ENCODE measurements at places on chromosomes 1 and 21. TPM values are rescaled to one million over a fixed set of nuclear protein-coding genes. Genes with fewer than 3 reads are reported as not detected.

GRCh38 chr1:203463469-203464062 lies 12.0 kb upstream of the PRELP start:
- H3K36me3 ChIP-seq, result no peaks in the 10 kb centered on the region
- no peaks in the 10 kb centered on the region for H3K27me3 ChIP-seq
- no peak overlapping the region for H3K4me3 ChIP-seq
- H3K4me1 ChIP-seq, result peaks cover 57% of the 10 kb centered on the region

- H3K4me3 ChIP-seq, result no peak overlapping the region
- no peaks in the 10 kb centered on the region for H3K36me3 ChIP-seq
- no peak overlapping the region for H3K27ac ChIP-seq
- no peak for DNase-seq
- H3K27me3 ChIP-seq, result no peaks in the 10 kb centered on the region
- H3K4me1 ChIP-seq, result peaks cover 4% of the 10 kb centered on the region
Measured at GRCh38 chr1:214565310-214565709, 13.9 kb upstream of the PTPN14 start.

REN gene
- not detected for total RNA-seq

GRCh38 chr1:115524236-115524635 lies 117.5 kb upstream of the VANGL1 start:
- no peaks in the 10 kb centered on the region for H3K4me1 ChIP-seq
- no peaks in the 10 kb centered on the region for H3K27me3 ChIP-seq
- no peaks in the 10 kb centered on the region for H3K36me3 ChIP-seq
- no peak overlapping the region for H3K27ac ChIP-seq
- no peak overlapping the region for H3K4me3 ChIP-seq

DNA sequence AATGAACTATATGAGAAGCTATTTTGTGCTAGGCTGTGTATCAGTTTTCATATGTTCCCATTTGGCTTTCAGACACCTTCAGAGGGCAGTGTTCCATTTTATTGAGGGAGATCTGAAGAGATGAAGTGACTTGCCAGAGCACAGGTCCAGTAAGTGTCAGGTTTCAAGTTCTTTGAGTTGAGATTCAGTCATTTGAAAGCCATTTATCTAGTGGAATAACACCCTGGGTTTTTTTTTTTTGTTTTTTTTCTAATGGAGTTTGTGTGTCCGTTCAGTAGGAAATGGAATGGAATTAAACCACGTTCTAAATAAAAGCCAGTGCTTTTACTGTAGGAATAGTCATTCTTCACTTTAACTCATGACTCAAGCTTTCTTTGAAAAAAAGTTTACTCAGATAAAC lies 652.9 kb upstream of the USP24 start:
- H3K4me1 ChIP-seq, result peaks cover 10% of the 10 kb centered on the region
- H3K27ac ChIP-seq, result no peak overlapping the region
- DNase-seq, result no peak
- no peaks in the 10 kb centered on the region for H3K27me3 ChIP-seq

ZNF683 gene
- 0.48 TPM for total RNA-seq

DNA sequence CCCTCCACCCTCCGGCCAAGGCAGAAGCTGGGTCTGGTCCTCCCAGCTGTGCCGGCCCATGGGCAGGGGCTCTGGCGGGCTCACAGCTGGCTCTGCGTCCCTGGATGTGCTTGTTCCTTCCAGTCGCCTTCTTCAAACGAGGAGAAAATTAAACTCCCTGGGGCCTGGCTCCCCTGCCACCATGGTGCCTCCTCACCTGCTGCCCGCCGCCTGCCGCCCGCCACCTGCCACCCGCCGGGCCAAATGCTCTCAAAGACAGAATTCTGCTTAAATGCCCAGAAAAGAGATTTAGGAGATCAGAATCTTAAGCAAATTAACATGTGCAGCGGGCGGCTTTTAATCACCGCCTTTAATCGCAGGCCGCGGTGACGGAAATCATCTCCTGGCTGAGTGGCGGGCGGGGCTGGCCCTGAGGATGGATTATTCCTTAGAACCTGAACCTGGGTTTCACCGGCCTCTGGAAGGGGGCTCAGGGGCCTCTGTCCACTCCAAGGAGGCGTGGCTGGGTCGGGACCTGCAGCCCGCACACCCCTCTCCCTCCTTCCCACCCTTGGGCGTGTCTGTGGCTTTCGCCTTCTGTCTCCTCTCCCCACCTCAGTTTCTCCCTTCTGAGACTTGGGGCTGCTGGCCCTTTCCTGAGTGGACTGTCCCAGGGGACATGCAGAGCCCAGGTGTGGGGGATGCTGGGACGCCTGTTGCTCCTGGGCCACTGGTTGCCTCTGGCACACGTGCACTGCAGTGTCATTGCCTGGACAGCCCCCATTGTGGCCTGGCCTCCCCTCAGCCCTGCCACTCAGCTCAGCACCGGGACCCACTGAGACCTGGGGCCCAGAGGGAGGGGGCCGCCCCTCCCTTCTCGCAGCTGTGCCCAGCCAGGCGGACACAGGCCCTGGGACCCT lies 10.5 kb upstream of the PLCH2 start:
- H3K27ac ChIP-seq, result no peak overlapping the region
- H3K4me3 ChIP-seq, result no peak overlapping the region
- H3K27me3 ChIP-seq, result peaks cover 51% of the 10 kb centered on the region

LYPD8 gene
- total RNA-seq, result not detected

- H3K27ac ChIP-seq, result no peak overlapping the region
- DNase-seq, result no peak
- no peaks in the 10 kb centered on the region for H3K36me3 ChIP-seq
- peaks cover 3% of the 10 kb centered on the region for H3K27me3 ChIP-seq
- no peak overlapping the region for H3K4me3 ChIP-seq
Measured at GRCh38 chr21:41064334-41064791, 103.6 kb upstream of the BACE2 start.

CENPL gene
- 3.5 TPM for total RNA-seq

- H3K27ac ChIP-seq, result no peak overlapping the region
- H3K4me3 ChIP-seq, result no peak overlapping the region
- no peaks in the 10 kb centered on the region for H3K27me3 ChIP-seq
- DNase-seq, result no peak
- no peaks in the 10 kb centered on the region for H3K36me3 ChIP-seq
- no peaks in the 10 kb centered on the region for H3K4me1 ChIP-seq
Measured at GRCh38 chr21:34807146-34807880, 138.5 kb downstream of the CLIC6 start.

- H3K4me3 ChIP-seq, result no peak overlapping the region
- DNase-seq, result no peak
- no peaks in the 10 kb centered on the region for H3K36me3 ChIP-seq
- no peak overlapping the region for H3K27ac ChIP-seq
- H3K4me1 ChIP-seq, result peaks cover 7% of the 10 kb centered on the region
- no peaks in the 10 kb centered on the region for H3K27me3 ChIP-seq
Measured at GRCh38 chr1:118907466-118907865, 80.7 kb downstream of the TBX15 start.

TNN gene
- not detected for total RNA-seq

GRCh38 chr1:30773722-30774358 lies 16.3 kb upstream of the LAPTM5 start:
- no peaks in the 10 kb centered on the region for H3K4me1 ChIP-seq
- no peak overlapping the region for H3K27ac ChIP-seq
- no peaks in the 10 kb centered on the region for H3K27me3 ChIP-seq
- H3K4me3 ChIP-seq, result no peak overlapping the region
- no peak for DNase-seq

DNA sequence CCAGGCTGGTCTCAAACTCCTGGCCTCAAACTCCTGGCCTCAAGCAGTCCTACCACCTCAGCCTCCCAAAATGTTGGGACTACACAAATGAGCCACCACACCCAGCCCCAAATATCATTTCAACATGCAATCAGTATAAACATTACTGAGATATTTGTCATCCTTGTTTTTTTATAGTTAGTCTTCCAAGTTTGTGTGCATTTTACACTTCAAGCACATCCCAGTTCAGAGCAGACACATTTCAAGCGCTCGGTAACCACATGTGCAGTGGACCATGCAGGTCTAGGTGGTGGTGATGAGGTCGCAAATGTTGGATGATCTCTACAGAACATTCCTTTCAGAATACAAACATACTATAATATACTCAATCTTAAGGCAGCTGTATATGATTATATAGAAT lies 23.8 kb upstream of the APP start:
- H3K27ac ChIP-seq, result no peak overlapping the region
- no peaks in the 10 kb centered on the region for H3K4me1 ChIP-seq
- no peak overlapping the region for H3K4me3 ChIP-seq
- no peaks in the 10 kb centered on the region for H3K27me3 ChIP-seq

DNA sequence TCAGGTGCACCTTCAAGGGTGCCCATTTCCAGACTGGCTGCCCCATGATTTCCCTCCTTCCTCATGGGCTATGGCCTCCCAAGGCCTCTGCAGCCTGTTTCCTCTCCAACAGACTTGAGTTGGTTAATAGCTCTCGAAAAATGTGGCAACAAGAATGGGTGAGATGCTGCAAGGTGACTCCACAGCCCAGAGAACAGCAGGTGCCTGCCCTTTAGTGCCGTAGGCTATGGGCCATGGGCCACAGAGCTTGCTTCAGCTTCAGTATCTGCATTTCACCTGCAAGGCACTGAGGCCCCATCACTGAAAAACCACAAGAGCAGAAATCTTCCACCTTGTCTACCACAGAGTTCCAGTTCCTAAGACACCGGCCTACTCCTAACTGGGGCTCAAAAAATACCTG lies 122.0 kb downstream of the ETS2 start:
- H3K4me1 ChIP-seq, result peaks cover 15% of the 10 kb centered on the region
- H3K36me3 ChIP-seq, result no peaks in the 10 kb centered on the region
- no peak overlapping the region for H3K4me3 ChIP-seq
- no peaks in the 10 kb centered on the region for H3K27me3 ChIP-seq
- no peak overlapping the region for H3K27ac ChIP-seq

- H3K27me3 ChIP-seq, result no peaks in the 10 kb centered on the region
- H3K27ac ChIP-seq, result no peak overlapping the region
- no peaks in the 10 kb centered on the region for H3K36me3 ChIP-seq
- H3K4me3 ChIP-seq, result no peak overlapping the region
- DNase-seq, result no peak
- H3K4me1 ChIP-seq, result peaks cover 17% of the 10 kb centered on the region
Measured at GRCh38 chr1:212225416-212225815, 59.8 kb upstream of the PPP2R5A start.

TMIGD3 gene
- total RNA-seq, result 0.46 TPM

GRCh38 chr1:6473156-6473555 lies 7.2 kb upstream of the TNFRSF25 start:
- no peak overlapping the region for H3K4me3 ChIP-seq
- peaks cover 87% of the 10 kb centered on the region for H3K36me3 ChIP-seq
- DNase-seq, result no peak
- no peaks in the 10 kb centered on the region for H3K27me3 ChIP-seq
- H3K27ac ChIP-seq, result no peak overlapping the region
- peaks cover 6% of the 10 kb centered on the region for H3K4me1 ChIP-seq

- H3K4me3 ChIP-seq, result no peak overlapping the region
- no peak for DNase-seq
- H3K4me1 ChIP-seq, result no peaks in the 10 kb centered on the region
- no peak overlapping the region for H3K27ac ChIP-seq
Measured at GRCh38 chr1:211908453-211908852, 77.9 kb upstream of the LPGAT1 start.

- DNase-seq, result no peak
- H3K4me1 ChIP-seq, result no peaks in the 10 kb centered on the region
- H3K27me3 ChIP-seq, result no peaks in the 10 kb centered on the region
- no peaks in the 10 kb centered on the region for H3K36me3 ChIP-seq
- H3K4me3 ChIP-seq, result no peak overlapping the region
Measured at GRCh38 chr1:112460615-112461014, 48.1 kb upstream of the WNT2B start.

SYTL1 gene
- not detected for total RNA-seq

DNA sequence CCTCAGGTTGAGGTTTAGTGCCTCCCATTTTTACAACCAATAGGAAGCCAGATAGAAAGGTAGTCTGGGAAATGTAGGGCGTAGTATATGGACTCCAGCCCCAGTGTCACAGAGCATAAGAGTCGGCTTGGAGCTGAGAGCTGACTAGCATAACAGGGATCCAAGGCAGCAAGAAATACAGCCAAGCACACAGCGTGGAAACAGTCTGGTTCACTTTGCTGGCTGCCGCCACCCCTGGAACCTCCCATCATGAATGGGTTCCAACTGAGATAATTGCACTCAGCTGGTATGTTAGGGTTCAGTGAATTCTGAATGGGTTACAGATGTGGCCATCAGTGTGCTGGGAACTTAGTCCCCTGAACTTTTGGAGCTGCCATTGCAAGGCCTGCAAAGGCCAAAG lies 76.7 kb upstream of the GPR88 start:
- no peak for DNase-seq
- peaks cover 3% of the 10 kb centered on the region for H3K4me1 ChIP-seq
- no peak overlapping the region for H3K27ac ChIP-seq
- no peaks in the 10 kb centered on the region for H3K27me3 ChIP-seq
- no peak overlapping the region for H3K4me3 ChIP-seq

LENEP gene
- not detected for total RNA-seq

DNA sequence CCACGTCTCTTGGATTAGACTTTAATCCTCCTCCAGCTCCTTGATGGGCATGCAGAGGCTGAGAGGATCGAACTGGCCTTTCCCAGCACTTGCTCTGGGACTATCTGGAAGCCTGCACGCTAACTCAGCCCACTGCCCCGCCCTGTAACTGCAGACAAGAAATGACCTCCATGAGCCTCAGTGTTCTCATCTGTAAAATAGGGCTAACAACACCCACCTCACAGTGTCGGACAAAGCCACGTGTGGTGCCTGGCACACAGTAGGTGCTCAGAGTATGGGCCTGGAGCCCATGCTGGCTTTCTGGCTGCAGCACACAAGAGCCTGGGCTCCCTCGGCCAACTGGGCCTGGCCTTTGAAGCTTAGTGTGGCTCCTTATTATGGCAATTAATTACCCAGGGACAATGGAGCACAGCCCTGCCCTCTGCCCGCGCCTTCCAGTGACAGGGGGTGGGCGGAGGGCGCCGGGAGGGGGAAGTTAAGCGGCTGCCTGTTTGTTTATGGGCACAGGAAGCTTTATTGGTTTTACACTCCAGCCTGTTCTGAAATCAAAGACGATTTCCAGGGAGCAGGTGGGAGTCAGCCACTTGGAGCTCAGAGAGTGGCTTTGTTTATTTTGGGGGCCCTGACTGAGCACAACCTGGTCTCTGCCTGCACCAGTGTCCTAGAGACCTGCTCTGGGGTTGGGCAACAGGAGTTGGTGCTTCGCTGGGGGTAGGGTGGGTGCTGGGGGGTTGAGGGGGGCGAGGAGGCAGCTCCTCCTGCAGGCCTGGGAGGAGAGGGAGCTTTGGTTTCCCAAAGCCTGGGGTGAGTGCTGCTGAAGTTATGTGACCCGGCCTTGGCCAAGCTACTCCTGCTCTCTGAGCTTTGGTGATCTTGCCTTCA lies 31.0 kb downstream of the PAX7 start:
- no peaks in the 10 kb centered on the region for H3K36me3 ChIP-seq
- H3K27ac ChIP-seq, result no peak overlapping the region
- H3K4me3 ChIP-seq, result no peak overlapping the region

SLC35F3 gene
- total RNA-seq, result 0.11 TPM

GRCh38 chr1:12088607-12089006 lies 25.5 kb downstream of the TNFRSF8 start:
- no peak for DNase-seq
- no peaks in the 10 kb centered on the region for H3K36me3 ChIP-seq
- no peaks in the 10 kb centered on the region for H3K4me1 ChIP-seq
- no peak overlapping the region for H3K4me3 ChIP-seq
- no peak overlapping the region for H3K27ac ChIP-seq

LAD1 gene
- 99.2 TPM for total RNA-seq

- no peak overlapping the region for H3K4me3 ChIP-seq
- H3K4me1 ChIP-seq, result peaks cover 8% of the 10 kb centered on the region
- H3K36me3 ChIP-seq, result no peaks in the 10 kb centered on the region
Measured at GRCh38 chr1:65512383-65512782, 91.9 kb downstream of the LEPR start.

- no peak overlapping the region for H3K4me3 ChIP-seq
- no peaks in the 10 kb centered on the region for H3K4me1 ChIP-seq
- no peak overlapping the region for H3K27ac ChIP-seq
- H3K27me3 ChIP-seq, result no peaks in the 10 kb centered on the region
Measured at GRCh38 chr1:29830916-29831315, 594.6 kb downstream of the PTPRU start.
